ENCODE measurements at places on chromosomes 2 and 18.
A peak's percentile ranks its signal among the peaks of the same experiment; 100 is the strongest.

GRCh38 chr18:42192251-42193248, 237.5 kb downstream of the PIK3C3 start:
- peak; percentile 39 for DNase-seq

DNA sequence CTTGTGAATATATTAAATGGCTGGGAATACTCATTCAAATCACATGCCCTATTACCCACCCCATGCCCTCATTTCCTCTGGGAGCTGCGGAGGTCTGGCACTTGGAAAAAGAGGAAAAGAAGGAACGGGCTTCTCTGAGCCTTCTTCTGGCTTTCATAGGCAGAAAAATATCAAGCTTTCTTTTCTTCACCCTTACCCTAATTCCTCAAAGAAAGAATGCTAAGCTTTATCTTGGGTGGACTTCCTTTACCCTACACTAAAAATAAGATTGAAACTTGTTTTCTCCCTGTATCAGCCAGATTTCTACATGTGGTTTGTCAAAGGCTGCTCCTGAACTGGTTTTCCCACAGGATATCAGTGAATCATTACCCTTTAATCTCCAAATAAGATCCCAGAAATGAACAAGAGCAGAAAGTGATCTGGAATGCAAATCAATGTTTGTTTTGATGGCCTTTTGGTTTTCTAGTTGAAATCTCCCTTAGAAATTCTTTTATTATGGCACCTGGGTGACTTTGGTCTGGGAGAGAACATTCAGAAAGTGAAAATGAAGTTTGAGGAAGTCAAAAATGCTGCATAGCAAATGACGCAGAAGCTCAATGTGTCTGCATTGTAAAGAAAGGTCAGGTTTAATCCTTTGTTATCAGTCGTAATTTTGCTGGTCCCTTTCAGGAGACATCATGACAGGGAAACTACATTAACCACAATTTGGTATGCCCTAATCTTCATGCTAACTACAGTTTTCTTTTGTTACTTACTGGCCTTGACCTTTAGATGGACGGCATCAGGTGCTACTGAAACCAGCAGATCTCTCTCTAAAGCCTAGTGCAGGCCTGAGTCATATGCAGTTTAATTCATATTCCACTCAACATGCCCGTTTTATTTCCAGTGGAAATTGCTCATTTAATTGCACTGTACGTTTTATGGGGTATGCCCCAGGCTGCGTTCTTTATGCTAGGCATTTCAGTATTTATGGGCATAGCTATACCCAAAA, 46.6 kb upstream of the HNRNPA3 start:
- DNase-seq: peak; percentile 51

- DNase-seq: no peak
These were observed 172.9 kb downstream of the WDR7 start for GRCh38 chr18:56823986-56824565.

GRCh38 chr2:51620796-51621195, 588.9 kb upstream of the NRXN1 start:
- peak; percentile 2 for DNase-seq

- DNase-seq: no peak
These were observed 58.4 kb upstream of the GREB1L start for GRCh38 chr18:21183670-21184069.

DNA sequence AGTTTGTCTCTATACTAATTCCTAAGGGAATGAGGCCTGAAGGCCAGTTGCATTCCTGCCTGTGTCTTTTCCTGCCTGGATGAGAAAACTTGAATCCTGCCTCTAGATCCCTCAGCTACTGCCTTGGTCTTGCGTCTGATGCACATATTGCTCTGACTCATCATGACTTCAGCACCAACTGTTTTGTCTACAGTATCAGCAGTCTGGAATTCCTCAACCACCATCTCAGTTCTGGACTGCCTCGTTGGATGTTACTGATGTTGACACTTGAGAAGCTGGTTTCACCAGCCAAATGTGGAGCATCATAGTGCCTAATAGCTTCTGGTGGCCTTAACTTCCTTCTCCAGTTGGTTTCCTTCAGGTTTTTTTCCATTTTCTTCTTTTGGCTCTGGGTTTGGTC, 211.0 kb downstream of the CTNNA2 start:
- DNase-seq: peak; percentile 92

GRCh38 chr2:29042561-29043075, 31.7 kb downstream of the PCARE start:
- DNase-seq: no peak

DNA sequence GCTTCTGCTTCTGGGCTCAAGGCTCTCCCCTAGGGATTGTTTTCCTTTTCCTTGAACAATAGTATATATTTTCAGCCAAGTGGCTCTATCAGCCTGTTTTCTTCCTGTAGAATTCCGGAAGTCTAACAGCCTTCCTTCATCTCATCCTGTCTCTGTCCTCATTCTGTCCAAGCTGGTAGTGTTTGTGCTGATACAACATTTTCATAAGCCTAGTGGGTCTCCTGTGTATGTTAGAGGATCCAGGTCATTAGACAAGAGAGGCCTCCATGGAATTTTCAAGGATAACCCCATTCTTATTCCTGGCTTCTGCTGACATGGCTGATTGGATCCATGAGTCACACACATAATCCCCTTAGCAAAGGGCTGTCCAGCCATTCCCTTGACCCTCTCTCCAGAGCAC, 467.6 kb downstream of the PTPRM start:
- DNase-seq: no peak

GRCh38 chr2:186516396-186516795, 30.3 kb downstream of the ZC3H15 start:
- no peak for DNase-seq

DNA sequence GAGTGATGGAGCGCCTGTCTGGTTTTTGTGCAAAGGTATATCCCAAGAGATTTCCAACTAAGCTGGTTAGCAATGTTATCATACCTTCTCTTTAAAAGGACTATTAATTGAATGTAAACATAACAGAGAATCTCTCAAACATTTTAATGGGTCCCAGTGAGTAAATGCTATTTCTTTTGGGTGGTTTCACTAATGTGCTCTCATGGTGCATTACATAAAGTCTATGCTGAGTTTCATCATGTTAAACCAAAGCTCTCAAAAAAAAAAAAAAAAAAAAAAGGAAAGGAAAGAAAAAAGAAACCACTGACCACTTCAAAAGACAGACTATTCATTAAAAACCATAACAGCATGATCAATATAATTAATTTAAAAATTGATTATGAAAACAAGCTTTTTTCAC, 119.1 kb upstream of the SCN1A start:
- DNase-seq: no peak

DNA sequence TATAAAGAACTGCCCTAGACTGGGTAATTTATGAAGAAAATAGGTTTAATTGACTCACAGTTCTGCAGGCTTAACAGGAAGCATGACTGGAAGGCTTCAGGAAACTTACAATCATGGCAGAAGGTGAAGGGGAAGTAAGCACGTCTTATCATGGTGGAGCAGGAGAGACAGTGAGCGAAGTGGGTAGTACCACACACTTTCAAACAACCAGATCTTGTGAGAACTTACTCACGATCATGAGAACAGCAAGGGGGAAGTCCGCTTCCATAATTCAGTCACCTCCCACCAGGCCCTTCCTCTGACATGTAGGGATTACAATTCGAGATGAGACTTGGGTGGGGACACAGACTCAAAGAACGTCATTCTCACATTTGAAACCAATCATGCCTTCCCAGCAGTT, 260.1 kb upstream of the FAM98A start:
- no peak for DNase-seq

GRCh38 chr2:193542762-193543161, 1348.0 kb upstream of the TMEFF2 start:
- DNase-seq: no peak
